CMK (cell line): ENCODE measurements at places on chromosomes 7 and 10.

DNA sequence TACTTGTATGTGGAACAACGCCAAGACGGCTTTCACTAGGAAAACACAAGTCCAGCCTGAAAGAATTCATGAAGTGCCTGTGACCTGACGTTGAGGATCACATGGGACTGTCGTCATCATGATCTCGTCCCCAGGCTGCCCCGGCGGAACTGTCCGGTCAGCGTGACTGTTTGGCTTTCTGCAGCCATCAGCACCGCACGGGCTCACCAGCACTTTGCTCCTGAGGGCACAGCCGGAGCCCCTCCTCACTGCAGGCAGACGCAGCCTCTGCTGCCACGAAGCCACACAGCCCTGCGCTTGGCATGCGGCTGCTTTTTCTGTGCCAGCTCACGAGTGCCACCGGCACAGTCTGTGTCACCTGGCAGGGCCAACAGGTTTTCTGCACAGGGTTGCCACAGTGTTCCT is 9.4 kb upstream of the GET4 start:
- DNase-seq: no peak

- no peak for DNase-seq
Observed at GRCh38 chr10:30536578-30536977, 93.0 kb downstream of the LYZL2 start.

GRCh38 chr7:77855371-77856083 is 57.0 kb downstream of the PHTF2 start:
- DNase-seq: no peak

DNA sequence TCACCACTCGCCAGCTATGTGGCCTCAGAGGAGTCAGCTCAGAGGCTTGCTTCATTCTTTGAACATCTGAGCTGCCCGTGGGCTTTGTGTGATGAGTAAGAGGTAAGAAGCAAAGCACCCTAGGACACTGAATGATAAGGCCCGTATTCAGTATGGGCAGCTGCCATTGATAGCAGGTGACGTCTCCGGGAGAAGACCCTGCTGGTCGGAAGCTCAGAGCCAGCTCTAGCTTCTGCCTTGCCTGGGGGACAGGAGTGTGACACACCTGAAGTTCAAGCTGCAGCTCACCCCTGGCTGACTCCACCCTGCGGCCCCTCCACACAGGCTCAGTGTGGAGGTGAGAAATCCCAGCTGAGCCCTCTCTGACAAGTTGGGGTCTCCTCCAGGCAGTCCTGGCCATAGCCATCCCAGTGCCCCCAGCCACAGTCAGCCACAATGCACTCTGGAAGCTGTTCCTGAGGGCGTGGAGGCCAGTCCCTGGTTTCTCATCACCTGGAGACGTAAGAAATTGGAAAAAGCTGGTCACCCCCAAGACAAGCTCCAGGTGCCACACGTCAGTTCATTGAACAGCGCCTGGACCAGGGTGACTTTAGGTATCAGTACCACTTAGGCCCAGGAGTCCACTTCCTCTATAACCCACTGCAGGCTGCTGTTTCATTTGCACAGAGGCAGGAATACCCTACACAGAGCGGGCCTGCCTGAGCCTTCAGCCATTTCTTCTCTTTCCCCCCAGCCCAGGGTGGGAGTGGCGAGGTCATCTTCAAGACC is 164.9 kb upstream of the RHEB start:
- no peak for DNase-seq

DNA sequence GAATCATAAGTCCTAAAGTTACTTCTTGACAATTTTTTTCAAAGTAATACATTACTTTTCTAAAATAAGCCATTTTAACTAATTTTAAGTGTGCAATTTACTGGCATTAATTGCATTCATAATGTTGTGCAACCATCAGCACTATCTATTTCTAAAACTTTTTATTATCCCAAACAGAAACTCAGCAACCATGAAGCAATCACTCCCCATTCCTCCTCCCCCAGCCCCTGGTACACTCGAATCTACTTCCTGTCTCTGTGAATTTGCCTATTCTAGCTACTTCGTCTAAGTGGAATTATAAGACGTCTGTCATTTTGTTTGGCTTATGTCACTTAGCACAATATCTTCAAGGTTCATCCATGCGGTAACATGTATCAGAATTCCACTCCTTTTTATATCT is 84.9 kb downstream of the MKX start:
- DNase-seq: no peak

DNA sequence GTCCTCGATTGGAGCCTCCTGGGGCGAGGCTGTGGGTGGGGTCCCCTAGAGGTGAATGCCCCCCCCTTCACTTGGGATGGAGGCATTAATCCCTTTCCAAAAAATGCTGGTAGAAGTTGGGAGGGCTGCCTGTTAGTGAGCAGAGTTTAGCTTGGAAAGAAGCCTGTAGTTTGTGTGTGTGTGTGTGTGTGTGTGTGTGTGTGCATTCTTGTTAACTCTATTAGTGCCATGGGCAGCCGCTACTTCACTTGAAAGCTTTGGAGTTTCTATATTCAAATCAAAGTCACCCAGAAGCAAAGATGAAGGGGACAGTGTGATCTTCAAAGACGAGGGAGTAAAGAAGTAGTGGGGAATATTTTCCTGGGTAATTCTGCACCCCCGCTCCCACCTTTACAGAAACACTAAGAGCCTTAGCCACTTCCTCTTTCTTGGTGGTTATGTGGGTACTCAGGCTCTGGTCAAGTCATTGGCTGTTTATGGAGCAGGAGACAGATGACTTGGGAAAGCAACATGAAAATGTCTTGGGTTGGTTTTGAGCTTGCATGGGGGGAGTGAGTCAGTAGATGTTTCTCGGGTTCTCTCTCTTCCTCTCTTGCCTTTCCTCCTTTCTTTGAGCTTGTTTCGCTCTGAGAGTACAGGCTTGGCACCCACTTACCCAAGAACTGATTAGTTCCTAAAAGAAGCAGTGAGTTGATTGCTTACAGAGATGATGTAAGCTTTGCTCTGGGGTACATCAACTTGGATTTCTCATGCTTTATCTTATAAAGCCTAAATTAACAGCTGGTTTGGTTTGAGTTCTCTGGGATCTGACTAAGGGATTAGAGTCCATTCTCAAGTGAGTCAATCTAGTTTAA is 35.9 kb downstream of the TCF7L2 start:
- DNase-seq: no peak

DNA sequence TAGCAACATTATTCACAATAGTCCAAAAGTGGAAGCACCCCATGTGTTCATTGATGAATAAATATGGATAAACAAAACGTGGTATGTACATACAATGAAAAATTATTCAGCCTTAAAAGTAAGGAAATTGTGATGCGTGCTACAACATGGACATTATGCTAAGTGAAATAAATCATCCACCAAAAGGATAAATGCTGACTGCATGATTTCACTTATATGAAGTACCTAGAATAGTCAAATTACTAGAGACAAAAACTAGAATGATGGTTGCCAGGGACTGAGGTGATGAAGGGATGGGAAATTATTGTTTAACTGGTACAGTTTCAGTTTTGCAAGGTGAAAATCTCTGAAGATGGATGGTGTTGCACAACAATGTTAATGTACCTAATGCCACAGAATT is 56.6 kb downstream of the THSD7A start:
- DNase-seq: no peak

GRCh38 chr7:1466524-1467271 is 7.4 kb upstream of the MICALL2 start:
- DNase-seq: no peak

- DNase-seq: no peak
Observed at GRCh38 chr10:121216721-121217181, 365.6 kb downstream of the WDR11 start.

DNA sequence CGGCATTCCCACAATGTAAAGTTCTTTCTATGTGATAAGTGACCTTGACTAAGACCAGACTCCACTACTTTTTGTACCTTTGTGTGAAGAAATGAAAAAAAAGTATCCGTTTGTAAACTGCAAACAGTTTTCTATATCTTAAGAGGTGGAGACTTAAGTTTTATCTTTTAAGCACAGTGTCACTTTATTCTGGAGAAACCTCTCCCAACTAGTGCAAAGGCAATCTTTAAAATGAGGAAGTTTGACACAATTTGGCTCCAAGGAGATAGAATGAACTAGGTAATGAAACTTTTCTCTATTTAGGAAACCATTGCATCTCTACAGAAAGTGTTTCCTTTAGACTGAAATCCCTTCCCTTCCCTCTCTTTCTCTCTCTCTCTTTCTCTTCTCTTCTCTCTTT is 122.9 kb downstream of the SAMD9 start:
- DNase-seq: no peak

- DNase-seq: no peak
Observed at GRCh38 chr7:113015034-113015645, 71.5 kb downstream of the GPR85 start.

DNA sequence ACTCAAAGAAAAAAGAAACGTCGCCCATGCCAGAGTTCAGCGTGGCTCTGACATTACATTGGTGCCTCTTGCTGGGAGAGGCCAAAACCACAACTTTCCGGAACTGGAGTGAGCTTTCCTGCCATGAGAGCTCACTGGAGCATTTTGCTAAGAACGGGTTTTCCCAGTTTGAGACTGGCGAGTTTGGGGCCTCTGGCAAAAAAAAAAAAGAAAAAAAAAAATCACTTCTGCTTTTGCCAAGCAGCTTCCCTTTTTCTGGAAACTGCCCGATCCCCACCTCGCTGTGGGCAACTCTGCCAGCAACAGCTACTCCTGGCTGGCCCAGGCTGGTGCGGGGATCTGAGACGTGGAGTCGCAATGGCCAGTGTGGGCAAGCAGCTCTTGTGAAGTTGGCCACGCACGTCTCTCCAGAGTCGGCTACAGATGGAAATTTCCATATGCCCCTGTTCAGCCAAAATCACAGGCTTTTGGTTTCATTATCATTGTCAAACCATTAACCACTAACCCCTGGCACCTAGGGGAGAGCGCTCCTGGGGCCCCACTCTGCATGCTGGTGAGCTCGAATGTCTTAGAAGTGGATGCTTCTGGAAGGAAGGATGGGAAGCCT is 25.7 kb downstream of the PRKAG2 start:
- DNase-seq: no peak

DNA sequence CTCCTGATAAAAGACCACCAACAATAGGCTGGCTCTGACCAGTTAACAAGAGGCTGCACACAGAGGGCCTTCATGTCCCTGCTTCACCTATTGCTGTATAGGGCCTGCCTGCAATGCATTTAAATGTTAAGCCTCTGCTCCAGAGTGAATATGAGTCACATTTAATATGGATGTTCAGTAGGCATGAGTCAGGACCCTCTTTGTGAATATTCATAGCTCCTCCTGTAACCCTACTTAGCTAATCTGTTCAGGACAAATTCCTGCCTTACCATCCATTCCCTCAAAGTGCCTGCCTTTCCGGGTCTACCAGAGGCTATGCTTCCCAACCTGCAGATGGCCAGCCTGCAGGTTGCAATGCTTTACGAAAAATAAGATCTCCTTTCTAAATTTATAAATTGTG is 32.5 kb downstream of the ARHGAP22 start:
- no peak for DNase-seq

DNA sequence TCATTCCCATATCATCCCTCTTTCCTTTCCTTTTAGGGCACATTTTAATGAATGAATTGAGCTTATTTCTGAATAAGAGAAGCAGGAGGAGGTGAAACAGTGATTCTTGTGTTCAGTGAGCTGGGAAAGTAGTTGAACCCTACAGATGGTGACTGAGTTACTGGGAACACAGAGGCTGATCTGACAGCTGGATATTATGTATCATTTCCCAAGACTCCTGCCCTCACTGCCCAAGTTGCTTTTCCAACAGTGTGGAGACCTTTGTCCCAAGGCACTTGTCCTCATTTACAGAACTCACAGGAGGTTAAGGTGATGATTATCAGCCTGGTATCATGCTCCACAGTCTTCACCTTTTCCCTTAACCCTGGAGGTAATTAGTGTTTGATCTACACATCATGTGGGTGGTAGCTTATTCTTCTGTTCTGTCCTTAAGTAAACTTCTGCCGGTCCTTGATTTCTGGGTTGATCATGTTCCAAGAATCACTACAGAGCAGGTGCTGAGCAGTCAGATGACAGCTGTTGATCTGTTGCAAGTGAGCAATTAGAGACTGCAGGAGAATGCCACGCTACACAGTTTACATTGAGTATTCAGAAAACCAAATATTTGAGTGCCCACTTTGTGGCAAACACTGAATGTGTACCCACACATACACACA is 2.6 kb downstream of the PRLHR start:
- DNase-seq: no peak

GRCh38 chr7:122942765-122943164 is 52.7 kb downstream of the TAS2R16 start:
- DNase-seq: no peak

GRCh38 chr7:134721171-134721570 is 58.3 kb upstream of the CALD1 start:
- no peak for DNase-seq

GRCh38 chr7:5212633-5213285 is 22.7 kb downstream of the WIPI2 start:
- no peak for DNase-seq

- no peak for DNase-seq
Observed at GRCh38 chr7:111607621-111608020, 45.3 kb upstream of the IMMP2L start.

DNA sequence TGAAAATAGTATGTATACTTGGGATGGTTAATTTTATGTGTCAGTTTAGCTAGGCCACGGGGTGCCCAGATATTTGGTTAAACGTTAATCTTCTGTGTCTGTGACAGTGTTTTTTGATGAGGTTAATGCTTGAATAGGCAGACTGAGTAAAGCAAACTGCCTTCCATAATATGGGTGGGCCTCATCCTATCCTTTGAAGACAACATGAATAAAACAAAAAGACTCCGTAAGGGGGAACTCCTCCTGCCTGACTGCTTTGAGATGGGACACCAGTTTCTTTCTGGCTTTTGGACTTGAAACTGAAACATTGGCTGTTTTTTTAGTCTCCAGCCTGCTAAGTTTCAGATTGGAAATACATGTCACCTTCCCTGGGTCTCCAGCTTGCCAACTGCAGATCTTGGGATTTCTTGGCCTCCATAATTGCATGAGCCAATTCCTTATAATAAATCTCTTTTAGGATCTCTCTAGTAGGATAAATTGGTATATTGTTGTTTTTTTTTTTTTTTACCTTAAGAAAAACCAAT is 59.9 kb upstream of the GLCCI1 start:
- no peak for DNase-seq

GRCh38 chr10:133278577-133279265 is 2.1 kb upstream of the ADAM8 start:
- peak; percentile 89 for DNase-seq

DNA sequence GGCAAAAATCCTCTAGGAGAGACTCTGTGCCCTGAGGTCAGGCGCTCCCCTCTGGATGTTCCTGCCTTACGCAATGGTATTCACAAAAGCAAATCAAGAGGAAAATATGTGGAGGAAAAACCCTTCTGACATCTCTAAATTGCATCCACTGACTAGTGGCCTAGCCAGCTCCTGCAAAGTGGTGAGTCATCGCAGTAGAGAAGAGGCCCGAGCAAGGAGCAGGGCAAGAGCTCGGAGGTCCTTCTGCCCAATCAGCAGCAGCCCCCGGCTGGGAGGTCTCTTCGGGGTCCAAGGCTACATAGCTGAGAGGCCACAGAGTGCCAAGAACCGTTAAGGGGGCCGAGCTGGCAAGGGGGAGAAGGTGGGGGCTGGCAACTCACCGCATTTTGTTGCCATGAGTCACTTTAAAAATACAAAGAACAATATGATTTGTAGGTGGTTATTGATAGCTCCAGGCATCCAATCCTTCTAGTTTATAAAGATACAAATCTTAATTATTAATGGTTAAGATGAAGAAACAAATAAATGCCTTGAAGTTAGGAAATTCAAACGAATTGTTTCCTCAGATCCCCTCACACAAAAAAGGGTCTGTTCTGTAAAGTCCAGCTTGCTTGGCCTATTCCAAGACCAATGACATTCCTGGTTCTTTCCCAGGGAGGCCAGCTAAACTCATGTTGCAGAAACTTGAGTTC is 161.6 kb downstream of the PKD1L1 start:
- DNase-seq: no peak

- no peak for DNase-seq
Observed at GRCh38 chr10:90066435-90066834, 365.0 kb downstream of the KIF20B start.

- DNase-seq: no peak
Observed at GRCh38 chr7:25493805-25494366, 265.6 kb upstream of the NPVF start.
